ENCODE measurements at places on chromosomes 16 and 17.

GRCh38 chr16:87945351-87946042 is 5.7 kb upstream of the BANP start:
- DNase-seq = no peak

DNA sequence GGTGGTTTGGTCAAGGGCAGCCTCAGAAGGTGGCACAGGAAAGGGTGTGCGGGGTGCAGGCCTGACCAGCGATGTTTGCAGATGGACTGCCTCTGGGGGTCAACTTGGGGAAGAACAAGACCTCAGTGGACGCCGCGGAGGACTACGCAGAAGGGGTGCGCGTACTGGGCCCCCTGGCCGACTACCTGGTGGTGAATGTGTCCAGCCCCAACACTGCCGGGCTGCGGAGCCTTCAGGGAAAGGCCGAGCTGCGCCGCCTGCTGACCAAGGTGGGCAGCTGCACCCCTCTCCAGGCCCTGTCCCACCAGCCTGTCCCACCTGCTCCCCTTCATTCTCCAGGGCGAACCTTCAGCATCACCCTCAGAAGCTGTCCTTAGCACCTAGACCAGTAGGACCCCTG is 12.5 kb downstream of the DHODH start:
- DNase-seq = no peak

- DNase-seq = no peak
Observed at GRCh38 chr17:63505341-63505740, 17.8 kb upstream of the KCNH6 start.

GRCh38 chr17:27569257-27569722 is 61.7 kb upstream of the LGALS9 start:
- peak; percentile 56 for DNase-seq

DNA sequence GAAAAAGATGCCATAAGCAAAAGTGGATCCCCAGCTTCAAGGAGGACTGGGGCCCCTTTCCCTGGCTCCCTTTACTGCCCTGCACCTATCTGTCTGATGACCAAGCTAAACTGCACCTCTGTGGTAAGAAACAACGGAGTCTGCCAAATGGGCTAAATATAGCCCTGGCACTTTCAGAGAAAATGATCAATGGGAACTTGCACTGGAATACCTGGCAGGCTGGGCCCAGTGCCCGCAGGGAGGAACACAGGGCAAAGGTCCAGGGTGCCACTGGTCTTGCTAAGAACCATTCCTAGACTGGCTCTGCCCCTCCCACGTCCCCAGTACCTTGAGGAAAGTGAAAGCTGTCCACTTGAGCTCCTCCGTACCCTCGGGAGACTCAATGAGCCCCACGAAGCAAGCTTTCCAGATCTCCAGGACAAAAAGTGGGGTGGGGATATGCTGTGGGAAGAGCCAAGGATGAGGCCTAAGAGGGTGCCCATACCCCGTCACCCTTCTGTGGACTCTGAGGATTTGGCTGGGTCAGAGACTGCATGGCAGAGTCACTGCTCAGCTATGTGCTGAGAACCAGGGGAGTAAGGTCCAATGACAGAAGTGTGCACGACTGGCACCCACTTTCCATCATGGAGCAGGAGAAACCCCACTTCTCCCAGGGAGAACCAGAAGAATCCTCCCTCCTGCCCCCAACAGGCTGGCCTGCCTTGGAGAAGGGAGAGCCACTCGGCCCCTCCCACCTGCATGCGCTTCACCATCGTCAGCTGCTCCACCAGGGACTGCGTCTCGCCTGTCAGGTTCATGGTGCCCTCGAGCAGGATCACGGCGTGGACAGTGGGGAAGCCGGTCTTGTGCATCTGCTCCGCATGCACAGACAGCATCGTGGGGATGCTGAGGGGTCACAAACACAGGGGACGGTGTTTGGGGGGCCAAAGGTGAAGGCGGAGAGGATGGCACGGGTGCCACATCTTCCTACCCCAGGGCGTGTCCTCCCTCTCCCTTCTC is 17.4 kb downstream of the CSF3 start:
- DNase-seq = no peak

DNA sequence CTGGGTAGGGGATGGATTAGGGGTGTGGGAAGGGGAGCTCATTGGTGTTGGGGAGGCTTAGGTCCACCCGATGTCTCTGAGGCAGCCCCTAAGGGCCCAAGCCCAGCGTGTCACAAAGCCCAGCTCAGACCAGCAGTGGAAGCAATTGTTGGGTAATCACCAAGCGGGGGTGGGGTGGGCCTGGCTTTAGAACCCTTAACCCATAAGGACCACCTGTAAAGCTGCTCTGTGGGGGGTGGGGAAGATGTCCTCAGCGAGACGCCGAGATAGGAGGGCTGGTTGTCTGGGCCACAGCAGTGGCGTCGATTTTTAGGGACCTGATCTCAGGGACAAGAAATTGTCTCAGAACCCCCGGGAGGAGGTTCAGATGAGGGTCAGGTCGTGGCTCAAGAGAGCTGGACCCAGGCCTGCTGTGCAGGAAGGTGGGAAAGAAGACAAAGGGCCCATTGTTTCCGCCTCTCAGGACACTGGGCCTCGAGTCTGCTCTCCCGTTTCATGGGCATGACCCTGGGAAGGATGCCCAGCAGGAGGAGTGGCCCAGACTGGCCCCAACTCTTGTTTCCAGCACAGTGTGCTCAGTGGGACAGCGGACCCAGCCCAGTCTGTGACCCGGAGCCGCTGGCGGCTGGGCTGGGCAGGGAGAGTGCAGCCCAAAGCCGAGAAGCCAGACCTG is 15.9 kb downstream of the ST6GALNAC2 start:
- DNase-seq = no peak

DNA sequence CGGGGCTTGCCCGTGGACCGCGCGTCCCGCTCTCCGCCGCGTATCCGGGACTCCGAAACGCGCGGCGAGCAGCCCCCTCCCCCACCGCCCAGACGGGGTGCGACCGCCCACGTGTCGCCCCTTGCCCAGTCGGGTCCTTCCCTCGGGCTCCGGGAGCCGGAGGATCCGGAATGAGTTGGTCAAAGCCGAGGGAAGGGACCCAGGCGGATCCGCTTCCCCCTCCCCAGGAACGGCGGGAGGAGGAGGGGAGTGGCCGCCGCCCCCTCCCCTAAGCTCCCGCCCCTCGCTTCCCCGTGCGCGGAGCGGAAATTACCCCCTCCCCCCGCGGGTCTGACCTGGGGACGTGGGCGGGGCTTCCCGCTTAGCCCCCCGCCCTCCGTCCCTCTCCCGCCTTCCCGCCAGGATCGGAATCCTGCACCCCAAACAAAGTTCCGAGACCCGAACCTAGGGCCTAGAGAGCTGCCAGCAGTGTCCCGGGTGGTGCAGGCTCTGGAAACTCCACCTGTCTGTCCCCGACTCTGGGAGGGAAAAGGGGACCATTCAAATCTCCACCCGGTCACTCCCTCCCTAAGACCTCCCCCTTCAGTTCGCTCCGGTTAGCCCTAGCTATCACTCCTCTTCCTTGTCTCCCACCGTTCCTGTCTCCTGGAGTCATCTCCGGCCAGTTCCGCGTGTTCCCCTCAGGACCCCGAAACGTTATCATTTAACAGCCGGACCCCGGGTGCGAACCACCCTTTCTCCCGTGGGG is 1.0 kb upstream of the IGF2BP1 start:
- no peak for DNase-seq

GRCh38 chr16:31072540-31073141 is 1.4 kb downstream of the ZNF668 start:
- DNase-seq = peak; percentile 32

- DNase-seq = peak; percentile 49
Observed at GRCh38 chr17:489758-490329, 137.2 kb upstream of the RPH3AL start.

- no peak for DNase-seq
Observed at GRCh38 chr17:63665527-63666214, 34.3 kb downstream of the LIMD2 start.

DNA sequence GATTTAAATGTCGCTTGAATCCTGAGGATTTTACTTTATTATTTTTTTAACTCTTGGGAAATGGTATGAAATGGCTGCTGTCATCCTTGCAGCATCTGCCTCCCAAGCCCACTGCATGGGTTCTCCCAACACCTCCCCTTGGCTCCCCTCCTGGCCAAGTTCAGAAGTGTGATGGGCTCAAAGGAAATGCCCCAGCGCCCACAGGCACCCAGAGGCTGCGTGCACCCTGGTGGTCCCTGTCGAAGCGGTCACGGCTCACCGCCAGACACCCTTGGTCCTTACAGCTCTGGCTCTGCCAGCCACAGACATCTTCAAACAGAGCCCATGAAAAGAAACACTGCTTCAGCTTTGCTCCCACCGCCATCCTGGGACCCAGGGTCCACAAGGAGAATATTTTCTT is 334.7 kb downstream of the SOX9 start:
- DNase-seq = no peak

DNA sequence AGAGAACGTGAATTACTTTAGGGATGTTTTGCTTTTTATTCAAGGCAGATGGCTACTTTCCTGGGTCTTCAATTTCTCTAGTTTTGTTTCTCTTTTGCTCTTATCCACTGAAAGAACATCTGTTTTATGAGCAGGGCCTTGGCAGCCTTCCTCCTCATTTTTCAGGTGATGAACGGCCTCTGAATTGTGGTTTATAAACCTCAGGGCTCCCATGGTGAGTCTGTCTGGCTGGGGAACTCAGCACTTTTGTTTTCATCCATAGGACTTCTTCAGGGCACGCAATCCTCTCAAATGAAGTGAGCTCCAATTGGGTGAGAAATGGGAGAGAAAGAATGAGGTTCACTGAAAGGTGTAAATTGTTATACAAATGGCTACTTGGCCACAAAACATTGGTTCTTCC is 186.4 kb upstream of the ERCC4 start:
- DNase-seq = no peak

DNA sequence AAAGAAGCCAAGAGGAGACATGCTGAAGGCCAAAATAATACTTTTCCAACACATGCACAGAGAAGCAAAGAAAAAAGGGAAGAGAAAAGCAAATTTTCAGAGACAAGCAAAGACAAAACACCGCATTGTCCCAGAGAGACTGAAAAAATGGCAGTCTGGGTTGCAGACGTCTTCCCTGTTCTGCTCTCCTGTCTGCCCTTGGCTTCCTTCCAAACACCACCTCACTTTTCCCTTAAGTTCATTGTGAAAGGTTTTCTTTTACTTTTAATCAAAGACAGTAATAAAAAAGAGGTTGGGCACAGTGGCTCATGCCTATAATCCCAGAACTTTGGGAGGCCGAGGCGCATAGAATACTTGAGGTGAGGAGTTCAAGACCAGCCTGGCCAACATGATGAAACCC is 21.2 kb upstream of the VAT1L start:
- DNase-seq = no peak

DNA sequence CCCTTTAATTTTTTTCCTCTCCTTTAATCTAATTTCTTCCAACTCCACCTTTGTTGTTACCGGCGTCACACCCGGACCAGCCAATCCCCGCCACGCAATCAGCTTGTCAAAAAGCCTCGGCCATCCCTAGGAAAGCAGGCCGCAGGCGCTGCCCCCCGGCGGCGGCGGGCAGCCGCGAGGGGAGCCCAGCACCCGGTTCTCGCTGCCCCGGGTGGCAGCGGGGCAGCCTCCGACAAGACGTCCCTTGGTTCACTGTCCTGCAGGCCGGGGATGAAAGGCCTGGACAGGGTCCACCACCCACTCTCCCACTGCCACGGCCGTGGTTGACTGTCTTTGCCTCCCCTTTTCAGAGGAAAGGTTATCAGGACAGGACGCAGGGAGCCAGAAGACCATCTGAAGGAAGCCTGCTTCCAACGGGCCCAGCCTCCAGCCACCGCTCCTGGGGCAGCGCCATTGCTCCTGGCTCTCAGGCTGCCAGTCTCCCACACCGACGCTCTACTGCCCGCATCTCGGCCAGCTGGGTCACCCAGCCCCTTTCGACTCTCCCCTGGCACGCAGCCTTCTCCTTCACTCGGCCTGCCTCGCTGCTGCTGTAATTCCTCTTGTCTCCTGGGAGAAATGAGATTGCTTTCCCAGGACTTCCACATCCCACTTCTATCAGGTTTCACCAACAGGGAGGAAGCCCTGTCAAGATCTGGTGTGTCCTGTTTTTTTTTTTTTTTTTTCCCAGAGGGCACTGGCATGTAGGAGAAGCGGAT is 2.8 kb upstream of the UBTF start:
- DNase-seq = no peak

DNA sequence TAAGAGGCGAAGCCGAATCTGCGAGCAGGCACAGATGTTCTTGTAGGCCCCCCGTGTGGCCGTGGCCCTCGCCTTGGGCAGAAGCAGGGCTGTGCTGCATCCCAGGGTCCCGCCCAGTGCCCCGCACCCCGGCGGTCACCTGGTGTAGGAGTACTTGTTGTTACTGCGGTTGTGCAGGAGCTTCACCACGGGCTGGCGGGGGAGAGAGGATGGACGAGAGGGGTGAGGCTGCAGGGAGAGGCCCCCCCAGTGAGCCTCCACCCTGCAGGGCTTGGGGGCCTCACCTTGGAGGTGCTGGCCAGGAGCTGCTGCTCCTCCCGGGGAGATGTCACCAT is 11.4 kb downstream of the ASPHD1 start:
- no peak for DNase-seq

GRCh38 chr16:50683689-50684374 is 2.7 kb upstream of the SNX20 start:
- no peak for DNase-seq

DNA sequence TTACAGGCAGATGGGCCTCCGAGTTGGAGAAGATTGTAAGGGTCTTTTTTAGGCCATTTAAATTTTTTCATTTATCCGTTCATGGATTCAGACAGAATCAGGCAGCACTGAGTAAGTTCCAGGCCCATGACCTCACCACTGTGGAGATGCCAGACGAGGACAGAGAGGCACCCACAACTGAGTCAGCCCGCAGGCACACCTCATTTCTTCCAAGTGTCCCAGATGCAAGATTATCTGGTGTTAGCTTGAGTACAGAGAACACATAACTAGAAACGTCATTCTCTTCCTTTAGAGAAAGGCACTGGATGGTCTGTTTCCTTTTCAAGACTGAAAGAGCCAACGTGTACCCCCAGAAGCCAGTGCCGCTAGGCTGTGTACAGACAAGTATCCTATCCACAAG is 16.9 kb downstream of the CLEC16A start:
- no peak for DNase-seq

- DNase-seq = no peak
Observed at GRCh38 chr17:44610331-44610730, 45.9 kb upstream of the MEIOC start.

- DNase-seq = no peak
Observed at GRCh38 chr16:76280421-76281215, 3.4 kb downstream of the CNTNAP4 start.

- no peak for DNase-seq
Observed at GRCh38 chr17:16352303-16352666, 984 bp downstream of the CENPV start.

- no peak for DNase-seq
Observed at GRCh38 chr16:8924214-8924613, 39.5 kb downstream of the USP7 start.
